ENCODE measurements at places on chromosomes 3 and 15. TPM values are rescaled to one million over a fixed set of nuclear protein-coding genes. Genes with fewer than 3 reads are reported as not detected.

The C3orf20 gene
- polyA plus RNA-seq = not detected

The SLC9C1 gene
- 0.34 TPM for polyA plus RNA-seq

The CSPG5 gene
- polyA plus RNA-seq = not detected

The AHSG gene
- not detected for polyA plus RNA-seq

The ADAMTS17 gene
- not detected for polyA plus RNA-seq

The SPTSSB gene
- polyA plus RNA-seq = not detected

The HTD2 gene
- 17.8 TPM for polyA plus RNA-seq

The MYLK gene
- polyA plus RNA-seq = 2.1 TPM

The GOLGA8S gene
- polyA plus RNA-seq = not detected

The PRR20G gene
- polyA plus RNA-seq = not detected

The ADAMTSL3 gene
- not detected for polyA plus RNA-seq

The CPNE4 gene
- polyA plus RNA-seq = not detected

The PCSK6 gene
- 0.96 TPM for polyA plus RNA-seq

The GPR27 gene
- 0.13 TPM for polyA plus RNA-seq

The CLDND1 gene
- polyA plus RNA-seq = 79.3 TPM

The FRMD5 gene
- polyA plus RNA-seq = not detected

The STARD9 gene
- 0.80 TPM for polyA plus RNA-seq

All from naive B cell (primary cell).